ENCODE measurements at places on chromosomes 1 and 21. TPM values are rescaled to one million over a fixed set of nuclear protein-coding genes. Genes with fewer than 3 reads are reported as not detected.
A peak's percentile ranks its signal among the peaks of the same experiment; 100 is the strongest.

GRCh38 chr1:32755098-32755809 is 52.7 kb upstream of the SYNC start:
- DNase-seq, result no peak
- peak overlapping the region; percentile 17 for H3K27ac ChIP-seq
- H3K36me3 ChIP-seq, result no peaks in the 10 kb centered on the region
- H3K27me3 ChIP-seq, result no peaks in the 10 kb centered on the region
- peaks cover 15% of the 10 kb centered on the region for H3K4me1 ChIP-seq
- H3K4me3 ChIP-seq, result peak overlapping the region; percentile 68

The FHAD1 gene
- total RNA-seq, result 0.40 TPM

DNA sequence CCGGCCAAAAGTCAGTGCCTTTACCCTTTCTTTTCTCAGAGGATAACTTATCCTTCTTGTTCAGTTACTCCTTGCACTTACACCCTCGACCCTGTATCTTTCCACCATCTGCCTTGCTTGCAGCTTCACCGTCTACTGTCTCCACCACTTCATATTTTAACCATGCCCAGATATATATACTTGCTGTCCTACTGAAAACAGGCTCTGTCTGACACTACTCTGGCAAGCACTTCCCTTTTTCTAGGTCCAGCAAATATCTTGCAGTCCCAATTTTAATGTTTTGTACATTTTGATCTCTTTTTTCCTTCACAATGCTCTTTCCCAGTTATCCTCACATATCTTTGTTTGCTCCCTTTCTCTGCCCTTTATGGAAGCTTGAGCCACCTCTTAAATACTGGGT is 308.6 kb downstream of the TPR start:
- peaks cover 17% of the 10 kb centered on the region for H3K36me3 ChIP-seq
- H3K27me3 ChIP-seq, result no peaks in the 10 kb centered on the region
- H3K4me3 ChIP-seq, result no peak overlapping the region
- no peak overlapping the region for H3K27ac ChIP-seq
- DNase-seq, result no peak
- no peaks in the 10 kb centered on the region for H3K4me1 ChIP-seq

The CLIC6 gene
- total RNA-seq, result 2.9 TPM

GRCh38 chr1:32539584-32540571 is 651 bp downstream of the ZBTB8A start:
- no peaks in the 10 kb centered on the region for H3K36me3 ChIP-seq
- H3K4me1 ChIP-seq, result peaks cover 2% of the 10 kb centered on the region
- peak; percentile 33 for DNase-seq
- no peaks in the 10 kb centered on the region for H3K27me3 ChIP-seq

GRCh38 chr1:53396573-53397268 is 62.5 kb upstream of the DMRTB1 start:
- DNase-seq, result no peak
- no peaks in the 10 kb centered on the region for H3K27me3 ChIP-seq
- no peaks in the 10 kb centered on the region for H3K36me3 ChIP-seq
- no peak overlapping the region for H3K4me3 ChIP-seq
